ENCODE measurements at places on chromosomes 6 and 20.

GRCh38 chr6:170243791-170244291, 47.0 kb downstream of the DLL1 start:
- no peak for DNase-seq

DNA sequence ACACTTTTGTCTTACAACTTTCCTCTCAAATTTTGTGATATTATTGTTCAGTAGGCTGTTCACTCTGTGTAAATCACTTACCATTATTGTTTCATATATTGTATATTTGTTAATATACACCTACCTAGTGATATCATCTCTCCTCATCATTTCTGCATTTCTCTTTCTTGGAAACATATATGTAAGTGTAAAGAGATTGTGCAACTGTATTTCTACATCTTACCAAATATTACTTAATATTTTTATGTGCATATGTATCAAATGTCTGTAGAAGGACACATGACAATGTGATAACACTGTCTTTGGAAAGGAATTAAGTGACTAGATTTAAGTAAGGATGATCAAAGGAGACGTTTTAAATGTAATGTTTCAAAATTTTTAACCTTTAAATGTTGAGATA, 30.2 kb downstream of the ZNF322 start:
- no peak for DNase-seq

DNA sequence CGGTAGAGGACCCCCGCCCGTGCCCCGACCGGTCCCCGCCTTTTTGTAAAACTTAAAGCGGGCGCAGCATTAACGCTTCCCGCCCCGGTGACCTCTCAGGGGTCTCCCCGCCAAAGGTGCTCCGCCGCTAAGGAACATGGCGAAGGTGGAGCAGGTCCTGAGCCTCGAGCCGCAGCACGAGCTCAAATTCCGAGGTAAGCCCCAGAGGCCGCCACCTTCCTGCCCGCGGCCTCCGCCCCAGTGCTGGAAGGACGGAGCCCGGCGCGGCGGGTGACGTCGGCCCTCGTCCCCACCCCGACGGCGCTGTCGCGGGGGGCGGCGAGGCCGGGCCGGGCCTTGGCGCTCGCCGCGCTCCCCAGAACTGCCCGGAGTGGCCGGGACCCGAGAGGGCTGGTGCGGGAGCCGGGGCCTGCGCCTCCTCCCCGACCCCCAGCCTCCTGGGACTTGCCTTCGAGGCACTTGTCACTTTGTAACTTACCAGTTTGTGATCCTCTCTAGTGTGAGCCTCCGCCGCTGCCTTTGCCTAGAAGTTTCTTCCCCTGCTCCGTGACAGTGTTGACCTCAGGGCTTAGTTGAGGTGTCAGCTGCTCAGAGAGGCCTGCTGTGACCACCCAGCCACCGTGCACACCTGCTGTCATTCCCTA, 417 bp downstream of the VAPB start:
- peak; percentile 61 for DNase-seq

- no peak for DNase-seq
These were observed 241.4 kb downstream of the EPHA7 start for GRCh38 chr6:93177918-93178317.

DNA sequence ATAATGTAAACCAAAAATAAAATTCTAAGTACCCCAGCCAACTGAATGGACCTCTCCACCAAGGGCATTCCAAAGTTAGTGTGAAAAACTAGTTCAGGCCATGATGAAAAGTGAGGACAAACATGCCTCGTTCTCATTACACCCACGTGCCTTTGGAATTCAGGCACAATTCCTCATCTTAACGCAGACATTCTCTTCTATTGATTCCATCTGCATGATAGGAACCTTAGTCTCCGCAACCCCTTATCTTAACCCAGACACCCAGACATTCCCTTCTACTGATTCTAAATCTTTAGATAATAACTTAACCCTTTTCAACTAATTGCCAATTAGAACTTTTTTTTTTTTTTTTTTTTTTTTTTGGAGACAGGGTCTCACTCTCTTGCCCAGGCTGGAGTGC, 7.6 kb upstream of the SERPINB6 start:
- DNase-seq = no peak

GRCh38 chr6:53615633-53616449, 49.7 kb downstream of the KLHL31 start:
- DNase-seq = no peak

GRCh38 chr6:39610221-39610620, 115.0 kb downstream of the KIF6 start:
- DNase-seq = no peak

- no peak for DNase-seq
These were observed 2.1 kb upstream of the ESR1 start for GRCh38 chr6:151805286-151805840.

DNA sequence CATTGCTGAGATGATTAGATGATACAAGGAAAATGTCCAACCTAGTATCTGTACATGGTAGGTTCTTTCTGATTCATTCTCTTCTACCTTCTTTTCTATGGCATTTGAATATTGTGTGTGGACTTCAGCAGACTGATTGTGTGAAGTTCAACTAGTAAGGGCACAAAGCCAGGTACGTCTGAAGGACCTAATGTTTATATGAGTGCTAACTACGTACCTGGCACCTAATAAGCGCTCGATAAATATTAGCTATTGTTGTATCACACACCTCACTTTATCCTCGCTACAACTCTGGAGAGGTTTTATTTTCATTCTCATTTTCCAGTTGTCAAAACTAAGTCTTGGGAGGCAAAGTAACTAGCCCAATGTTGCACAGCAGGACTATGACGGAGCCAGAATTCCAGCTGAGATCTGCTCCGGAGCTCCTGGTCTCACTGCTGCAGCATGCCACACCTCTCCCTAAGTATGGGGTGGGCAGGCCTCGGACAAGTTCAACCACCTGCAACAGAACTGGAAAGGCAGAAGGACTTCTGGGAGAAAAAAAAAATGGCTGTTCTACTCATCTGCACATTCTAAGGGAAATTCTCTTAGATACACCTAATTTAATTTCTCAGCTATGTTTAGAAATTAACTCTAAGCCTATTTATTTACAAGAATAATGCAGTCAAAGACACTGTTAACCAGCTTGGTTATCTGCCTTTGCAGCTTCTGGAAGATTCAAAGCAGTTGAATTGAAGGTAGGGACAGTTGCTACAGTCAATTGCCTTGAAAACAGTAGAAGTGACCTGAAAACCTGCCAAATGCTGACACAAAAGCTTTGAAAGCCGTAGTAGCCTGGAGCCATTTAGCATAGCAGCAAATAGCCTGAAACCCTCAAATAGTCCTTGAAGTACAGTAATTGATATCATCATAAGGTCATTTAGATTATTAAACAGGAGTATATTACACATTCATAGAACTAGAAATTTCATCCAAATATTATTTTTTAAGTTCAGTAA, 165.0 kb downstream of the PDE7B start:
- no peak for DNase-seq

GRCh38 chr6:148426317-148426977, 83.8 kb downstream of the SASH1 start:
- DNase-seq = no peak

- DNase-seq = no peak
These were observed 25.3 kb upstream of the GPR63 start for GRCh38 chr6:96862560-96862959.

DNA sequence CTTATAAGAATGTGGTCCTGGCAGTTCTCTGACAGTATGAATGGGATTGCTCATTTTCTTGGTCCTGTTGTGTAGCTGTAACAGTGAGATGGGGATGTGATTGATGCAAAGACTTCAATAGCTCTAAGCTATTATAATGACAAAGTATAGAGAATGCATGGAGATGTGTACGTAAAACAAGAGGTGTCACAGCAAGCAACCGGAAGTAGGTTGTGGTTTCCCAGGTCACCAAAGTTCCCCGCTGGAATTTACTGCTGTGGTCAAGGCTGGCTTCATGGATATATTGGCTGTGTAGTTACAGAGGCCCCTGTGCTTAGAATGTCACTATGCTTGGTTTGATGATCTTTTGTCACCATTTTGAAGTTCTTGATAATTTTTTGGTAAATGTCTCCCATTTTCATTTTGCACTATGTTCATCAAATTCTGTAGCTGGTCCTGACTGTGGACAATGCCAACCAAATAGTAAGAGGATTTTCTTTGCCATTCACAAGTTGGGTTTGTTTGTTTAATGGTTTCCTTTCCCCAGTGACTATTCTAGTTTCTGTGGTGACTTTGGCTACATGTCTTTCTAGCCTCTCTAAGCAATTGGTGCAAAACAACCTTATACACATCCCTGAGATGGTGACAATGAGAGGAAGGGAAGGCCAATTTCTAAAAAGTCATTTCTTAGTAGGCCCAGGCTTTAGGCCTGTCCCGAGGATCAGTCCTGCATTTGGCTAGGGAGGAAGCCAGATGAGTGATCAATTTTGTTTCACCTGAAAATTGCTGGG, 10.5 kb downstream of the DNAH8 start:
- DNase-seq = no peak

DNA sequence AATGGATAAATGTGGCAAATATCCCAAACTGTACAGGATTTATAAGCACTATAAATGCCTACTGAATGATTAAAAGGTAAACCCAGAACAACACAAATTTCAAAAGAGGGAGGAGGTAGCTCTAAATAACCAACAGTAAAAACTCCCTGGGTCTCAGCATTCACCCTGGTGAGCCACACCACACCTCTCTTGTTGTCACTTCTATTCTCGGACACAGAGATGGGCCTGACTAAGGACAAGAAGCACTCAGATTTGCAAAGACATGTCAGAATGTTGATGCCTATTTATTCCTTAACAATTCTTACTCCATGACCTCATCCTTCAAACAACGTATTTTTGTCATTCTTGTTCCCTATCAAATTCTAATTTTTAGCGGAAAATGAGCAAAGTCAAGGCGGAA, 14.7 kb downstream of the TNFRSF21 start:
- no peak for DNase-seq

DNA sequence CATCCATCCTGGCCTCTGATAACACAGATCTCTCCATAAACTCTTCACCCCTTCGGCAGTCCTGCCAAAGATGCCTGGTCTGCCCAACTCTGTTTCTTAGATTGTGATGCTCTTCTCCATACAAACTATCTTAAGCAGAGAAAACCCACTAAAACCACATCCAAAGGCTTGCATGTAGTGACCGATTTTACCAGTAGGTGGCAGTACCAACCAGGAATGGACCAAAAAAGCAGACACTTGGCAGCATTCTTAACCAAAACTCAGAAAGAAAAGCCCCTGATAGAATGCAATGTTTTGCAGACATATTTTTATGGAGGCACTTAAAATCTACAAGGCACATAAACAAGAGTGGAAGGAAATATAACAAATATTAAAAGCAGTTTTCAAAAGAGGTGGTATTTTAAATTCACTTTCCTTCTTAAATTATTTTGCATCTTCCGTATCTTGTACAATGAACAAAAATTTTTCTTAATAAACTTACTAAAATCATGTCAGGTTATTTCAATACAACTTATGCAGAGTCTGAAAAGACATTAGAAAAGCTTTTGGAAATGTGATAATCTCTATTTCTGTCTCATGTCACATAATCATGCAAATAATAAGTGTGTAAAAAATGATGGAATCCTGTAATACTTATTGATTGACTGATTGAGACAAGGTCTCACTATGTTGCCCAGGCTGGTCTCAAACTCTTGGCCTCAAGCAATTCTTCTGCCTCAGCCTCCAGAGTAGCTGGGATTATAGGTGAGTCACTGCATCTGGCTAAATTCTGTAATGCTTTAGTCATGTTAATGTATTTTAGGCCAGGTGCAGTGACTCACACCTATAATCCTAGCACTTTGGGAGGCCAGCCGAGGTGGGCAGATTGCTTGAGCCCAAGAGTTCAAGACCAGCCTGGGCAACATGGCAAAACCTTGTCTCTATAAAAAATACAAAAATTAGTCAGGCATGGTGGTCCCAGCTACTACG, 29.4 kb downstream of the LRP11 start:
- peak; percentile 62 for DNase-seq

- DNase-seq = no peak
These were observed 191.1 kb downstream of the FOXC1 start for GRCh38 chr6:1800845-1801244.

DNA sequence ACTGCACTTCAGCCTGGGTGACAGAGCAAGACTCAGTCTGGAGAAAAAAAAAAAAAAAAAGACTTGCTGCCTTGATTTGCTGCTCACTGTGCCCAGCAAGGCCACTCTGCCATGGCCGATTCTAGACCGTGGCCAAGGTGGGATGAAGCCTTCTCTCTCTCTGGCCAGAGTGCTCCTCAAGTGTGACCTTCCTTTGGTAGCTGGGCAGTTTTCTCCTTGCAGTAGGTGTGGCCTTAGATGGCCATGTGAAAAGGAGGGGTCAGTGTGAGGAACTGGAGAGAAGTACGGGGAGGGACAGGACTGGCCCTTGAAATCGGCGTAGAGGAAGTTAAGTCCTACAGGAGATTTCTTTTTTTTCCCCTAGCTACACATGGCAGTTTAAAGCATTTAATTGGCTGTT, 272.0 kb downstream of the ARID1B start:
- DNase-seq = peak; percentile 68

GRCh38 chr6:159761129-159761872, 544 bp upstream of the ACAT2 start:
- DNase-seq = peak; percentile 9

GRCh38 chr20:16287776-16288175, 285.5 kb downstream of the KIF16B start:
- DNase-seq = no peak

DNA sequence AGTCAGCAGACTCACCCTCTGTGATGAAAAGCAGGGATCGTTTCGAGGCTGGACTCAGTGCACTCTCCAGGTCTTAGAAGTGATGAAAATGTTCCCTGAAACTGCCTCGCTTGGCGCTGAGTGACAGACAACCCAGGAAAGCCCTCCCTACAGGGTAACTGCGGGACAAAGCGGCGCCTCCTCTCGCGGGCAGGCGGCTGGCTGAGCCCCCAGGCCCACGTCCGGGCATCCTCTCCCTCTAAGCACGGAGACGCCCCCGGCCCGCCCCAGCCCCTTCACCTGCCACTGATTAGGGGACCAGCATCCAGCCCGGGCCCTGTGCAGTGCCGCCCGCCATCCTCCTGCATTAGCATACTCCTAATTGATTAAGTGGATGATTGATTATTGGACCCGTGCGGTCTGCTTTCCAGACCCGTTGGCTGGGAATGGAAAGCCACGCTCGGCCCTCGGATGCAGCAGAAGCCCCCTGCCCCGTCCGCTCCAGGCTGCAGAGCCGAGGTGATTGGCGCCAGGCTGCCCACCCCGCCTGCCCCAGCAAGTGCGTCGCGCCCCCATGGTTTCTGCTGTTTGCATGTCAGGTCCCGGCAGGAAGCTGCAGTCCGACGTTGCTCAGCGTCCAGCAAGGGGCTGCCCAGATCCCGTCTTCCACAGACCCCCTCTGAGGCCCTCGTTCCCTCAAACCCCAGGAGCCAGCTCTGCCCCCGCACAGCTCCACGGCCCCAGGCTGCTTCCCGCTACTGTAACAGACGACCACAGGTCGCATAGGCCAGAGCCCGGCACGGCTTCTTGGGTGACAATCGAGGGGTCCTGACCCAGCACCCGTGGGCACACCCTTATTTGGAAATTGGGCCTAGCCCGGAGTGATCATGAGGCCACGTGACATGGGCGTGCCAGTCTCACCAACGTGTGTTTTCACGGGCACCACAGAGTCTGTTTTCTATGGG, 131.6 kb downstream of the DLL1 start:
- no peak for DNase-seq

DNA sequence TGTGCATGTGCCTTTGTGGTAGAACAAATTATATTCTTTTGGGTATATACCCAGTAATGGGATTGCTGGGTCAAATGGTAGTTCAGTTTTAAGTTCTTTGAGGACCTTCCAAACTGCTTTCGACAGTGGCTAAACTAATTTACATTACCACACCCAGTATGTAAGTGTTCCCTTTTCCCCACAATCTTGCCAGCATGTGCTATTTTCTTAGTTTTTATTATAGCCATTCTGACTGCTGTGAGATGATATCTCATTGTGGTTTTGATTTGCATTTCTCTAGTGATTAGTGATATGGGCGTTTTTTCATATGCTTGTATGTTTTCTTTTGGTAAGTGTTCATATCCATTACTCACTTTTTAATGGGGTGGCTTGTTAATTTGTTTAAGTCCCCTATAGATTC, 251.6 kb upstream of the DEFB112 start:
- DNase-seq = no peak

All from inflammatory macrophage (primary cell).